ENCODE measurements at places on chromosomes 1 and 21.
A peak's percentile ranks its signal among the peaks of the same experiment; 100 is the strongest.

DNA sequence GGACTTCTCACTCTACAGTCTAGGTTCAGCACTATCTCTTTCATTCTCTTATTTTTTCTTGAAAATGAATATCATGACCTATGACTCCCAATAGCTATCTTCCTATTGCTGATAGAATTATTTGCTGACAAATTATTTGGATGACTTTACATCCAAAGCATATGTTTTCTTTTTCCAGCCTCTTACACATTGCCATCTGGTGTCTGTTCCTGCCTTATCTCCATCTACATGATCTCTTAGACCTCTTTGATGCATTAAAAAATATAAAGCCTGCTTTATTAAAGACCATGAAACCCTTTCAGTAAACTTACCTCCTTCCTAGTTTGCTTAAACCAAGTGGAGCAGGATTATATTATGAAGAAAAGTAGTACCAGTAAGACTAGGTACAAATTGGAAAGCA, 700.9 kb upstream of the CXADR start:
- DNase-seq = no peak

DNA sequence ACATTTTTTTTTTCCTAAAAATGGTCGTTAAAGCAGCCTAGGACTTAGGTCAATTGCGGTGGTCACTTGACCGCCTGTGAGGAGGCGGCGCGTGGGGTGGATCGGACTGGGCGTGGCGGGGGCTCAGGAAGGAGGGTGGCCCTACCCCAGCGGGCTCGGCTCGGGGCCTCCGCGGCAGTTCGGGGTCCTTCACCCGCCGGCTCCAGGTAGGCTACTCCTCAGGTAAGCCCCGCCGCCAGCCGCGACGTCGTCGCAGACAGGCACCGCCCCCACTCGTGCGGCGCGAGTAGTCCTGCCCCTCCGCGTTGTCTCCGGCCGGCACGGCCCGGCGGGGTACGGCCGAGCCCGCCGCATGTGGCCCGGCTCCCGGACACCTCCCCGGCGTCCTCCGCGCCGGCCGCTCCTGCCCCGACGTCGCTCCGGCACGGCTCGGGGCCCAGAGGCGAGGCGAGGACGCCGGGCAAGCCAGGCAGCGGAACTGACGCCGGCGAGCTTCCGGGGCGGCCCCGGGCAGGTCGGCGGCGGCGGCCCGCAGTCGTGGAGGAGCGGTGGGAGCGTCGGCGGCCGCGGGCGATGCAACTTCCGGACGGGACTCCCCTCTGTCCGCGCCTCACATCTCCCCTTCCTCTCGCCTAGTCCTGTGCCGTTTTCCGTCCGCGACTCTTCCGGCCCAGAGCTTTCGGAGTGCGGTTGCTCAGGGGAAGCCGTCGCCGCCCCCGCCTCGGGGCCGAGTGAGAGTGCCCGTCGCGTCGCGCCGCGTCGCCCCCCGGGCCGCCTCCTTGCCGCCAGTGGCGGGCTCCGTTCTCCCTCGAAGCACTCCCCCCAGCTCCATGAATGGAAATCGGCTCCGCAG, at the start of gene AGO3:
TSS of gene AGO3 (plus strand) at position 513 of the 853 bp plus-strand sequence. CDS start at position 835, 322 bp downstream.
- DNase-seq = peak; percentile 94

GRCh38 chr1:227841096-227841495, 25.6 kb downstream of the PRSS38 start:
- DNase-seq = no peak

- DNase-seq = peak; percentile 98
These were observed at the start of gene OLIG2 for GRCh38 chr21:33025489-33026442. Gene OLIG2, plus strand, starts transcription at chr21:33025935. Its CDS starts 928 bp downstream, at chr21:33026863.

- DNase-seq = peak; percentile 89
These were observed 16.0 kb upstream of the LRIG2 start for GRCh38 chr1:113057006-113057405.

- no peak for DNase-seq
These were observed at the start of gene TMOD4 for GRCh38 chr1:151175863-151176262. Gene TMOD4, minus strand, starts transcription at chr1:151175981. Its CDS starts 1,106 bp downstream, at chr1:151174875.

DNA sequence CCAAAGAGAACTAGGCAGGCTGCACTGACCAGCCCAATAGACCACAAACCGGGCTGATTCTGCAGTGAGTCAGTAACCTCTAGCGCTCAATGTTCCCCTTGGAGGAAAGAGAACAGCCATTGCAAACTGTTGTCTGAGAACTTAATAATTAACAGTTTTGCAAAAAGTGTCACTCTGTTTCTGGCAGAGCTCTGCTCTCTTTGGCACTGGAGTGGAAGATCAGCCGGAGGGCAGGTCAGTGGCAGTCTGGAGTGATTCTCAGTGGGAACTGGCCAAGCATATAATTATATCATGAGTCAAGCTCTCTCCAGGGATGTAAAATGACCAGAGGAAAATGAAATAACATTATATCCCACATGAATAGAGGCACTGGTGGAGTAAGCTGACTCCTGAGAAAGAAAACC, 238.3 kb downstream of the HLX start:
- DNase-seq = no peak

GRCh38 chr1:3423245-3423829, 31.1 kb upstream of the ARHGEF16 start:
- no peak for DNase-seq

DNA sequence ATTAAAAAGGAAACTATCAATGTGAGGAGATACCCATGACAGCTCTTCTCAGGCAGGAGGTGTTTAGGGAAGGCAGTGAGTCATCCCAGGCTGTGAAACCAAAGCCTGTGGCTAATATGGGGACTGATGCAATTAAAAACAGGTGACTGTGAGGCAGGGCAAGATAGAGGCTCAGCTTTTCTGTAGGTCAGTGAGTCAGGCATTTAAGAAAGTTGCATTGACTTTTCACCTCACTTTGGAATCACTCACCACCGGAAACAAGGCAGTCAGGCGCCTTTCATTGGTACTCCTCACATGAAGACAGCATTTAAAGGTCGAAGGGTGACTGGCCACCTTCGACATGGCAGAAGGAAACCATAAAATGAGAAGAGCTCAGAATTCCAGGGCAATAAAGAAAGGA, 54.5 kb downstream of the PAPPA2 start:
- DNase-seq = peak; percentile 55

DNA sequence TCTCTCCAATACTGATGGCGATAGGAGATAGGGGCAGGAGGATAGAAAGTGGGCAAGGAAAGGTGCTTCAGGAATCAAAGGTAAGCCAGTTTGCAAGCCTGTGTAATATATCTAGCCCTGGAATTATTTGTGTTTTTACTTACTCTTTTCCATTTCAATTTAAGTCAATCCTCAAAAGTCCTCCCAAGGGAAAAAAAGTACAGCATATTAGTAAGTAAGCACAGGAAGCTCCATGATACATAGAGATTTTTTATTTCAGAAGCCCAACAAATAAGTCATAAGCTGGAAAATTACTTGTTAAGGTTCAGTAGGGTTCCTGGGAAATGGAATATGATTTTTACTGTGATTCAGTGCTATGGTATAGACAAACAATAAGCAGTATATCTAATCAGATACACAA, 337.7 kb upstream of the DUSP10 start:
- no peak for DNase-seq

GRCh38 chr1:222754366-222755139, 17.6 kb downstream of the FAM177B start:
- no peak for DNase-seq

DNA sequence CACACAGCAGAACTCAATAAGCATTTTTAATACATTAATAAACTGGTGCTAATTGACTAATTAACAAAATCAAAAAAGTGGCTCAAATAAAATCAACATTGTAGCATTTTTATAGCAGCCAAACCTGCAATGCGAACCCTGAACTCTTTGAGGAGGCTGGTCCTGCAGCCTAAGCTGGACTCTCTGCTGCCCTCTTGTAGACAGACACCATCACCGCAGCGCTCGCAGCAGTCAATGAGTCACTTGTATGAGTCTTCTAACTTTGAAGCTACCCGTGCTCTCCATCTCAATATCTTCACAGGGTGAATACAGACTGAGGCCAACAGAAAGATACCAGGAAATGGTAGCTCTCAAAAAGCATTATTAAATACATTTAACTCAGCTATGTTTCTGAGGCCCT, 9.7 kb upstream of the KRTAP7-1 start:
- DNase-seq = peak; percentile 89

DNA sequence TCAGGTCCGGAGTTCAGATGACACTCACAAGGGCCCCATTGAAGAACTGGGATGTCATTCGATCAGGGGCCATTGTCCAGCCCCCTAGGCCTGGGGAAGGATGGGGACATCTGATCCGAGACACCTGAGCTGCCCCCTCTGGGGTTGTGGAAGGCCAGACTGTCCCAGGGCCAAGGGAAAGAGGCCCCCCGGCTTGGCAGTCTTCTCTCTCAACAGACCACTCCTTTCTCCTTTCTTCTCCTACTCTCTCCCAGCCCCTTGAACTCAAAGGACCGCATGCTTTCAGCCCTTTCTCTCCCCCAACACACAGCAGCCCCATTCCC, 1.1 kb downstream of the S100A1 start:
- DNase-seq = no peak

GRCh38 chr1:1173793-1174415, at the start of gene TTLL10:
Gene TTLL10, plus strand, starts transcription at chr1:1173880. Its CDS starts 5,336 bp downstream, at chr1:1179216.
- peak; percentile 93 for DNase-seq

DNA sequence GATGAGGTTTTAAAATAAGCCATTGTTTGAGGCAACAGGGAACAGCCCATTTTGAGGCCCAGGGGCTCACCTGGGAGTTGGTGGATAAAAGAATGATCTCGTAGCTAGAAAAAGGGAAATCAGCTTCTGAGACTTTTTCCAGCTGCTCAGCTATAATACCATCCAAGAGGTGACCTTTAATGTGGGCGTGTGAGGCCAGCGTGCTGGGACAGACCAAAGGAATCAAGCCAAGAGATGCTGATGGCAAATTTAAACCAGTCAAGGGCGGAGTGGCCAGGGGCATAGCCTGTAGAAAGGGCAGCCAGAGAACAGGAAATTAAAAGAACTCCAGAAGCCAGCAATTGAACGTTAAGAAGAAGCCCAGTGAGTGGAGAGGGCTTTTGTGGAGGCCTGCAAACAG, 132.6 kb downstream of the IER5 start:
- no peak for DNase-seq

DNA sequence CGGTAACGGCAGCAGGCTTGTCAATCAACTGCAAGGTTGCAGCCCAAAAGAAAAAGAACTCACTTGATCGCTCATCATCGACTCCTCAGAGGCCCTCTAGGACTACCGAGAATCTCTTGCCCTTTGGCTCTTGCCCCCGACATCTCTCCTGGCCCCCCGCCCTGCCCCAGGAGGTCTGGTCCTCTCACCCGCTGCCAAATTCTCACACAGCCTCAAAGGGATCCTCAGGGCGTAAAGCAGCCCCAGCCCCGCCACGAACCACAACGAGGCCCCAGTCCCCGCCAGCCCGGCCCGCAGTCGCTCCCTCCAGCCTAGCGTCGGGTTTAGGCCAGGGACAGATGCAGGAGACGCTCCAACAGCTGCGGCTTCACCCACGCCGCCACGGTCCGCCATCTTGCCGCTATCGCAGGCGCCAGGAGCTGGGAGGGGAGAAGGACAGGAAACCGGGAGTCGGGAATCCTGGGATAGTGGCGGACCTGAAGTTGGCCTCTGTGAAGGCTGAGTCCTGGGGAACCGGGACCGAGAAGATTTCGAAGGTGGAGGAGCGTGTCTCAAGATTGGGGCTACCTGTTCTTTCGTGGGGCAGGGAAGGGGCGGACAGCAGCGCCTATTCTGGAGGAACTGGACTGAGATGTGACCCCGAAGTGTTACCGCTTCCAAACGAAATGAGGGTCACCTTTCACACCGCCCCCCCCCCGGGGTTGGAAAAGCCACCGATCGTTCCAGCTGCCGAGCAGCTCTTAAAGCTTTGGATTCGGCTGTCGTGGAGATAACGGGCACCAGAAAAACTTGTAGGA, at the start of gene ST7L:
TSS of gene ST7L (minus strand) at position 421 of the 797 bp plus-strand sequence. CDS start at position 393, 28 bp downstream.
- peak; percentile 90 for DNase-seq

GRCh38 chr1:87588495-87588894, 259.8 kb downstream of the LMO4 start:
- DNase-seq = no peak
